ENCODE measurements at places on chromosomes 6 and 20.

DNA sequence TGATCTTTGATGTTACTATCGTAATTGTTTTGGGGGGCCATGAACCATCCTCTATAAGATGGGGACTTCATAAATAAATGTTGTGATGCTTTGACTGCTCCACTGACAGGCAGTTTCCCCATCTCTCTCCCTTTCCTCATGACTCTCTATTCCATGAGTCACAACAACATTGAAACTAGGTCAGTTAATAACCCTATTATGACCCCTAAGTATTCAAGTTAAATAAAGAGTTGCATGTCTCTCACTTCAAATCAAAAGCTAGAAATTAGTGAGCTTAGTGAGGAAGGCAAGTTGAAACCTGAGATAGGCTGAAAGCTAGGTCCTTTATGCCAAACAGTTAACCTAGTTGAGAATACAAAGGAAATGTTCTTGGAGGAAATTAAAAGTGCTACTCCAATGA is 491.0 kb downstream of the HAO1 start:
- no peak for DNase-seq

DNA sequence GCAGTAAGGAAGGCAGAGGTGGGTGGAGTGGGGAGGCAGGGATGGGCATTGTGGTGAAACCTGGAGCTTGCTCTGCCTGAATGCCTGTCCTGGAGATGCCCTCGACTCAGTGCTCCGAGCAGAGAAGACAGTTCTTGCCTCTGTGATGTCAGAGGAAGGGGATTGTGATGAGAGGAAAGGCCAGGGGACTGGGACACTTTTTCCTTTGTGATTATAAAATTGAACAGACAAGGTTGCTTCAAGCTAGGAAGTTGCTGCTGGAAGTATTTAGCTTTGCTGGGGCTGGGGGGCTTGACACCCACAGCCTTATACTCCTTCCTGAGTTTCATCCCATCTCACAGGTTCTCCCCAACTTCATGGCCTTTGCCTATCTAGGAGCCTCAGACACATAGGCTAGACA is at the start of gene SIRPD:
TSS of gene SIRPD (minus strand) at position 101 of the 400 bp plus-strand sequence. CDS start at position 49, 52 bp downstream.
- DNase-seq, result no peak

GRCh38 chr6:43782764-43783513 is 12.9 kb downstream of the VEGFA start:
- no peak for DNase-seq

DNA sequence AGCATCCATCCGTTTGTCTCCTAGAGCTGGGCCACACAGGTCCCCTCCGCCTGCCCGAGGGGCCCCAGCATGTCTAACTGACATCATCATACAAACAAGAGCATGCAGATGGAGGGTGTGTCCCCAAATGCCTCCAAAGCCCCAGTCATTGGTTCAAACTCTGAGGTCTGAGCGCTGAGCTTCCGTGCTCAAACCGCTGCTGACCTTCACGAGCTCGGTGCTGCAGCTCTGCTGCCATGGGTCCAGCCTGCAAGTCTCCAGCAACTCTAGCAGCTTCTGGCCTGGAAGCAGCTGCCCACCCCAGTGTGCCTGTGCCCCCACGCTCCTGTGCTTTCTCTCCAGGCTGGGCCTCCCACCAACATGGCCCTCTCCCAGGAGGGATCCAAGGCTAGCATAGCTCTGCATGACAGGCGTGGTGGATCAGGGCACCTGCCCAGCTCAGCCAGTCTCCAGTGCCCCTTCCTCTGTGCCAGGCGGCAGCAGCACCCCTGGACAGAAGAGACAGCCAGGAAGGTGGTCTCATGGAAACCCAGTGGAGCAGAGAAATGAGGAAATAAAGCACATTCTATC is 131.6 kb upstream of the PMEPA1 start:
- DNase-seq, result no peak

GRCh38 chr6:29750709-29751108 is 27.5 kb downstream of the HLA-F start:
- DNase-seq, result no peak

GRCh38 chr6:37077905-37078296 is 72.4 kb downstream of the FGD2 start:
- no peak for DNase-seq

All from non-pigmented ciliary epithelial cell (primary cell).